ENCODE measurements at places on chromosomes 11 and 22. TPM values are rescaled to one million over a fixed set of nuclear protein-coding genes. Genes with fewer than 3 reads are reported as not detected.
A peak's percentile ranks its signal among the peaks of the same experiment; 100 is the strongest.

- no peaks in the 10 kb centered on the region for H3K27me3 ChIP-seq
- H3K4me1 ChIP-seq, result no peaks in the 10 kb centered on the region
- no peak overlapping the region for H3K27ac ChIP-seq
- peak; percentile 87 for DNase-seq
- H3K36me3 ChIP-seq, result no peaks in the 10 kb centered on the region
Measured at GRCh38 chr22:36180038-36180880, 19.7 kb upstream of the APOL3 start.

- peak; percentile 91 for DNase-seq
- H3K36me3 ChIP-seq, result no peaks in the 10 kb centered on the region
- no peak overlapping the region for H3K4me3 ChIP-seq
- H3K27ac ChIP-seq, result no peak overlapping the region
- H3K27me3 ChIP-seq, result peaks cover 23% of the 10 kb centered on the region
Measured at GRCh38 chr11:6315811-6316425, 4.4 kb downstream of the CAVIN3 start.

- H3K27me3 ChIP-seq, result peaks cover 9% of the 10 kb centered on the region
- H3K36me3 ChIP-seq, result no peaks in the 10 kb centered on the region
- H3K4me3 ChIP-seq, result no peak overlapping the region
- H3K4me1 ChIP-seq, result peaks cover 8% of the 10 kb centered on the region
Measured at GRCh38 chr22:24418786-24419474, 8.5 kb upstream of the ADORA2A start.

- H3K4me3 ChIP-seq, result no peak overlapping the region
- H3K4me1 ChIP-seq, result no peaks in the 10 kb centered on the region
- DNase-seq, result no peak
Measured at GRCh38 chr11:81596704-81597103, 1137.0 kb downstream of the FAM181B start.

The APLNR gene
- total RNA-seq, result 0.12 TPM

The MAJIN gene
- total RNA-seq, result not detected

The NPAS4 gene
- 0.35 TPM for total RNA-seq
